ENCODE measurements at places on chromosomes 2 and 18. TPM values are rescaled to one million over a fixed set of nuclear protein-coding genes. Genes with fewer than 3 reads are reported as not detected.

Gene DHRS9
- 0.69 TPM for total RNA-seq

Gene ANKAR
- total RNA-seq, result 5.7 TPM

Gene RFX8
- not detected for total RNA-seq

Gene VWA3B
- total RNA-seq, result not detected

Gene ANO7
- total RNA-seq, result 1.00 TPM
